ENCODE measurements at places on chromosomes 3 and 15.

- DNase-seq, result no peak
Measured at GRCh38 chr15:87981969-87982368, 274.6 kb downstream of the NTRK3 start.

DNA sequence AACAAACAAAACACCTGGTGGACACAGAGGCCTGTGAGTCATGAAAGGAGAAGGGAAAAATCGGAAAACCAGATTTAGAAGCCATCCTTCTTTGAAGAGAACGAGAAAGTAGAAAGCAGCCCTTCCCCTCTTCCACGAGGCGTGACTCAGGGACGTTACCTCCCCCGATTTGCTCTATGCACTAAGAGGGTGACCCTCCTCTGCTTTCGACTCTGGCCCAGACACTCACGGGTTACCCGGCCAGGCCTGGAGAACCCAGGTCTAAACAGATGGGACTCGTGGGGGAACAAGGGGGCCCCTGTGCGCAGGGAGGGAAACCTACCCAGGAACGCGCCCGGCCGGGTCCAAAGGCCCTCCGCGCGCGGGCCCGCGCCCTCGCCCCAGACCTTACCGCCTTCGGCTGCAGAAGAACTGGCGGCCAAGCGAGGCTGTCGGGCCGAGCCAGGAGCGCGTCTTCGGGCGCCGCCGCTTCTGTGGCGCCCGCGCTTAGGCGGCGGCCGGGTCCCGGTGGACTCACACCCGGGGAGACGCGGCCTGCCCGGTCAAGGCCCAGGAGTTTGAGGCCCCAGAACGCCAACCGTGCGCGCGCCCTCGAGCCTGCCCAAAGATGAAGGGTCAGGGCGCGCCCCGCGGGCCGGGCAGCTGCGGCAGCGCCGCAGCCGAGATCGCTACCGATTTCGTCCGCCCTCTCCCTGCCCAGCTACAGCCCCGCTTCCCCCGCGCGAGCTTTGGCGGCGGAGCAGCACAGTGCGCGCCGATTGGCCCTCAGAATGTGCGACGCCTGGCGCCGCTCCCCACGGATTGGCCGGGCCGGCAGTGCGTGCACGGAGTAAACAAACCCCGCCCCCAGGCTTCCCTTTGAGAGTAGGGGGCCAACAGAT, at the start of gene TFDP2:
Gene TFDP2 (minus strand): TSS at position 753 of the 881 bp plus-strand sequence. CDS start 47,795 bp downstream, outside the sequence.
- peak; percentile 85 for DNase-seq

GRCh38 chr3:4515916-4516579, 22.9 kb downstream of the ITPR1 start:
- no peak for DNase-seq

DNA sequence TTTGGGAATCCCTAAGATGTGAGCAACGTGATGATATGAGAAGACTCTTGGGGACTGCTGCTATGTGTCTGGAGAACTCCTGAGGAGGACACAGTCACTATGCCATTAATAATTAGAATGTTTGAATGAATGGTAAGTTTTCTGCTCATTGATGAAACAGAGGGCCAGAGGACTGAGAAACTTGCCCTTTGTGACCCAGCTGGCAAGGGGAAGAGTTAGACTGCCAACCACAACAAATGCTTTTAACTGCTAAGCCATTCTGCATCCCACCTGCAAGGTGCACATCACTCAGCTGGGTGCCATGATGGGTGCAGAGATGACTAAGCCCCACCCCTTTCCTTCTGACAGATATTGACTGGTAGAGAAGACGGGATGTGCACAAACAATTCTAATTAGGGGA, 249.6 kb downstream of the THRB start:
- no peak for DNase-seq

- no peak for DNase-seq
Measured at GRCh38 chr3:161203485-161204098, 17.5 kb upstream of the NMD3 start.

- DNase-seq, result no peak
Measured at GRCh38 chr3:133058243-133058642, 20.1 kb downstream of the TMEM108 start.

GRCh38 chr15:81728726-81729125, 317.1 kb downstream of the MEX3B start:
- no peak for DNase-seq

- no peak for DNase-seq
Measured at GRCh38 chr15:77781946-77782240, 149.2 kb upstream of the LINGO1 start.

DNA sequence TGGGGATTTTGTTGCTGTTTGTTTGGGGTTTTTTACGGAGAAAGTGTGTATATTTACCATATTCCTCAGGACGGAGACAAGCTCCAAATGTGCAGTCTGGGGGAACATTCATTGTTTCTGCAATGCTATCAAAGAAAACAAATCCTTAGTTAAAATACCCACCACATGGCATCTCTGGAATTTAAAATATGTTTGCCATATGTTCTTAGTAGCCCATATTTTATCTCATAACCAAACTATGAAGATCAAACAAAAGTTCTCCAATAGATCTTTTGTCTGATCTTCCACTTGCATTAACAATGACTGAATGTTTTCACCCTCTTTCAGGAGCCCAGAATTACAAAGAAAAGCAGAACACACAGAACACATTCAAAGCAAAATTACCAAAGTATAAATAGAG, 35.3 kb downstream of the EFHB start:
- DNase-seq, result no peak

GRCh38 chr3:3189102-3189727, 9.7 kb upstream of the CRBN start:
- DNase-seq, result no peak

- no peak for DNase-seq
Measured at GRCh38 chr15:46222826-46223225, 588.0 kb downstream of the SQOR start.

- no peak for DNase-seq
Measured at GRCh38 chr15:85587707-85588411, 206.9 kb downstream of the KLHL25 start.

DNA sequence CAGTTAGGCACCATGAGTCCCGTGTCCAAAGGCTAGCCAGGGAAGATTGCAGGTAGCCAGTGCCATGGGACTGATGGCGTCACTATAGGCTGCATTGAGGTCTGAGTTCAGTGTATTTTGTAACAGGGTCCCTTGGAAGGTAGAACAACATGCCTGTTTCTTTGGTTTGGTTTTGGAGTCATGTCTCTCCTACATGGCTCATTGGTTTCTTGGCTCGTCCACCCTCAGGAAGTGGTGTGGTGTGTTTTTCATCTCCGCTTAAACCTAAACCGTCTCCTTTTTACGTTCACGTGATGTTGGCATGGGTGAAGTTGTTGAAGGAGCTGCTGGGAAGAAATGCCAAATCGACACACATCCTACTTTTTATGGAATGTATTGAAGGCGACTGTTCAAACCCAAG, 71.6 kb downstream of the FLNB start:
- DNase-seq, result no peak

DNA sequence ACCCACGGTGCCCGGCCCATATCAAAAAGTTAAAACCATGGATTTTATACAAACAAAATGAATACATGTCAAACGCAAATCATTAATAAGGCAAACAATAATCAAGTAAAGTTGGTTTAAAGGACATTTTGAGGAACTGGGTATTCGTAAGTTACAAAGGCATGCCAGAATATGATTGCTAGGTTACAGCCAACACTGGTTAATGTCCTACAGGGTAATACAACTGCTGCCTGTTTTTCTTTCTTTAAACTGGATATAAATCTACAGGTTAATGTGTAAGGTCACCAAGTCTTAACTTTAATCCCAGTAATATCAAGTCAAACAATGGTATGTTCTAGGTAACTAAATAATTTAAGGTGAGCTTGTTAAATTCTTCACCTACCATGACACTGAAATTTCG, 166.1 kb downstream of the PTPRG start:
- DNase-seq, result no peak

GRCh38 chr15:90126596-90127435, 24.5 kb upstream of the IDH2 start:
- DNase-seq, result no peak

DNA sequence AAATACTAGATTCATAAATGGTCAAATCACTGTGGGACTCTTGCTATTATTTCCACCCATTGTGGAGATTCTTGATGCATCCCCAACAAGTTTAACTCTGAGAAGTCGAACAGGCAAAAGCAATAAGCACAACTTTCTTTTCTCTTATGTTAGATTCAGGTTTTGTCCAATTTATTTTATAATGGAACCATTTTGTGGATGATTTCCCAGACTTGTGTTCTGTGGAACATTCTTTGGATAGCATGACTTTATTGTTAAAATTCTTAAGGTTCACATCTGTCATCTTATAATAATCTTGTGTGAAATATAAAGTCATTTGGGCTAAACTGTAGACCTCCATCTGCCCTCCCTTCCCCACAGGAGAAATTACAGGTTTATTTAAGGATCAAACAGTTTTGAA, 213.7 kb downstream of the LPP start:
- DNase-seq, result no peak

GRCh38 chr3:187741403-187742350, 3.6 kb downstream of the BCL6 start:
- peak; percentile 79 for DNase-seq

- DNase-seq, result no peak
Measured at GRCh38 chr3:124791639-124792151, 61.4 kb downstream of the UMPS start.

DNA sequence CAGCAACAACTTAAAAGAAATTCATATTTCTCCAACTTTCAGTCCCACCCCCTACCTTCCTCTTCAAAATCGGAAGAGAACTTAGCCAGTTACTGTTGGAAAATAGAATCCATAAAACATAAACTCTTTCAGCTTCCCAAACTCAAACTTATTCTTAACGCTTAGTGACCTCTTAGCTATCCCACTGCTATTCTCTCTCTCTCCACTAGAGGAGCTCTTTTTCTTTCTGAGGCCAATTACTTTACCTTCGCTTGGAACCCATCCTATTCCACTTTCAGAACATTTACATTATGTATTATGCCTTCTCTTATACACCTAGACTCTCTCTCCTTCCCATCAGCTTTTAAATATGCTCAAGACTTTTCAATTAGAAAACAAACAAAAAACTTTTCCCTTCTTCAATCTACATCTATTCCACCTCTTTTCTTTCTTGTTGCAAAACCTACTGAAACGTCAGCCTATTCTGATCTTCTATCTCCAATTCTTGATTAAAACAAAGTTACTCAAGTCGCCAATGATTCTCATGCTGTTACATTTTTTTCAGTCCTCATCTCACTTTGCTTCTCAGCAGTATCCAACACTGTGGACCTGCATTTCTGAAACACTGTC, 13.4 kb upstream of the GHSR start:
- no peak for DNase-seq

- no peak for DNase-seq
Measured at GRCh38 chr3:154758109-154758868, 321.8 kb upstream of the MME start.

- DNase-seq, result no peak
Measured at GRCh38 chr3:128683957-128684356, 33.3 kb upstream of the RPN1 start.

DNA sequence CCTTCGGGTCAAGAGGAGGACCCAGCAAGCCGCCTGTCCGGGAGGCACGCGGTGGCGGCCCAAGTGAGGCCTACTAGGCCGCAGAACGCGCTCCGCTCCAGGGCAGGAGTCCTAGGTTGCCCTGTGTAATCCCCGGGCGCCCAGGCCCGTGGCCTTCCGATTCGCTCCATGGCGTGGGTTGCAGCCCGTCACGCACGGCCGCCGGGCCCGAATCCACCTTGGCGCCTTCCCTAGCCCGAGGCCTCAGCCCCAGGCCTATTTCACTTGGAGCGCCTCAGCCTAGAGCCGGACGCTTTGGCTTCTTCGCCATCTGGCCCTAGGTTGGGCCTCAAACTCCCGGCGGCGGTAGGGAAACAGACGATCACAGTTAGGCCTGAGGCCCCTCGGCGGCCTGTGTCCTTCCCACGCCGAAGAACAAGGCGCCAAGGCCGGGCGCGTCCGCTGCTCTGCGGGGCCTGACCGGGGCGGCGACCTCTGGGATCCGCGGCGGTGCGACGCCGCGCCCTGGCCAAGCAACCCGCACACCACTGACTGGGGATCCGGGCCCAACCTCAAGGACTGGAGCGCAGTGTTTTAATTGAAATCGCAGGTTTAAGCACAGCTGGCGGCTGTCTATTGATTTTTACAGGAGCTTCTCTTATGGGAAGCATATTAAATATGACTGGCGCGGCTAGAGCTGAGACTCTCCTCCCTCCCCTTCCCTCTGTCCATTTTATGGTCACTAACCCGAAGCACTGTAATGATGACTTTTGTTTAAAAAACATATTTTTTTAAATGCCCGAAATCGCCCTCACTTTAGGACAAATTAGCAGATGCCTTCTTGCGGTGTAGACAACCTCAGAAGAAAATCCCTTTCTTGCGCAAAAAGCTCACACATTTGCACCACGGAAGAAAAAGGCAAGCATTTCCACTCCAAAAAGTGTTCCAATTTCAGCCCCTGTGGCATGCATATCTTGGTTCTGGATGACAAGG, 3.8 kb upstream of the FEZF2 start:
- DNase-seq, result no peak

- no peak for DNase-seq
Measured at GRCh38 chr3:12400616-12401194, 83.6 kb upstream of the TSEN2 start.

DNA sequence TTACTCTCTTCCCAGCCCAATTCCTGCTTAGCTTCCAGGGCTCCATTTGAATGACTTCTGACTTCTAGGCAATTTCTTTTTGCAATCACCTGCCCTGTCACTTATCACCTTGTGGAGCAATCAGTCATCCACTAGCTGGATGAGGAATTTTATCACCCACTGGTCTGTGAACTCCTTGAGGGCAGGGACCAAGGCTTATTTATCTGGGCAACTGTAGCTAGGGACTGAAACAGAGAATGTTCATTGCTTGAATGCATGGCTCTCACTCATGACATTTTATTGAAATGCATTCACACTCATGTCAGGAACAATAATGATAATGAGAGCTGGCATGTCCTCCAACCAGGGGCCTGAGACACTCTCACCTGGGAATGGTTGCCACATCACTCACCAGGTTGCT, 15.5 kb downstream of the TNFAIP8L3 start:
- no peak for DNase-seq

GRCh38 chr15:51172193-51172592, 77.5 kb upstream of the TNFAIP8L3 start:
- DNase-seq, result no peak

DNA sequence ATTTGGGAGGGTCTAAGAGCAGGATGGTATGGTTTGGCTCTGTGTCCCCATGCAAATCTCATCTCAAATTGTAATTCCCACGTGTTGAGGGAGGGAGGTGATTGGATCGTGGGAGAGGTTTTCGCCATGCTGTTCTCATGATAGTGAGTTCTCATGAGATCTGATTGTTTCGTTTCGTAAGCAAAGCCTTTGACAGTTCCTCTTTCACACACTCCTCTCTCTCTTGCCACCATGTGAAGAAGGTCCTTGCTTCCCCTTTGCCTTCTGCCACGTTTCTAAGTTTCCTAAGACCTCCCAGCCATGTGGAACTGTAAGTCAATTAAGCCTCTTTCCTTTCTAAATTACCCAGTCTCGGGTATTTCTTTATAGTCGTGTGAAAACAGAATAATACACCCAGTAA, 553.7 kb downstream of the TAFA4 start:
- no peak for DNase-seq
